ENCODE measurements at places on chromosomes 6 and 20. TPM values are rescaled to one million over a fixed set of nuclear protein-coding genes. Genes with fewer than 3 reads are reported as not detected.

- DNase-seq = no peak
Observed at GRCh38 chr6:52497652-52498408, 77.7 kb downstream of the EFHC1 start.

DNA sequence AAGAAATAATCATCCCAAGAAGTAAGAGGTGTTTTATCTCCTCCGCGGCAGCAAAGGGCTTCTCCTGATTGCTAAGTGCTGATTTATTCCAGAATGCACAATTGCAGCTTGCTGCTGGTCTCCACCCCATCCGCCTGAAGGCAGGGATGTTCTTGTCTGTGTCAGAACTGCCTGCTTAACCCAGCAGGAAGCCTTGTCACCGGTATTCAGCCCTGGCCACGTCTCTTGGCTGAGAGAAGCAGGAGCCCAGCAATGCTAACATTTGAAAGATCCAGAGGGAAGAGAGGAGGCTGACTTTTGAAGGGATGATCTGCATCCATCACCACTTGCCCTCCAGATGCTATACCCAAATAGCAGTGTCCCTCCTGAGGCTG, 4.2 kb downstream of the SCML4 start:
- peak; percentile 21 for DNase-seq

Gene RIPPLY2
- total RNA-seq = 8.0 TPM

Gene CD24
- total RNA-seq = 430 TPM

Gene HLA-DPB1
- total RNA-seq = 1.8 TPM

Gene SAMD3
- total RNA-seq = 26.0 TPM

Gene OVOL2
- total RNA-seq = not detected

Measured in cerebellum (tissue), 4 donors.